ENCODE measurements at places on chromosomes 2 and 18. TPM values are rescaled to one million over a fixed set of nuclear protein-coding genes. Genes with fewer than 3 reads are reported as not detected.

ZC3H6 gene
- total RNA-seq: 16.1 TPM

LINC00305 gene
- total RNA-seq: not detected

FAM237A gene
- 1.2 TPM for total RNA-seq

POTEJ gene
- not detected for total RNA-seq

HOXD4 gene
- total RNA-seq: not detected

ALLC gene
- total RNA-seq: not detected

RBFA gene
- total RNA-seq: 25.3 TPM

GPD2 gene
- total RNA-seq: 18.7 TPM

TUBA3E gene
- total RNA-seq: 80.0 TPM

SPATA3 gene
- total RNA-seq: not detected

FBXO15 gene
- total RNA-seq: not detected

GCG gene
- not detected for total RNA-seq

GNLY gene
- 3.4 TPM for total RNA-seq

FBXO48 gene
- 1.1 TPM for total RNA-seq

TCF23 gene
- total RNA-seq: 0.16 TPM

Measured in Right ventricle myocardium inferior (tissue), 1 donor.